HuH-7.5 (cell line): ENCODE measurements at places on chromosomes 1 and 21.

DNA sequence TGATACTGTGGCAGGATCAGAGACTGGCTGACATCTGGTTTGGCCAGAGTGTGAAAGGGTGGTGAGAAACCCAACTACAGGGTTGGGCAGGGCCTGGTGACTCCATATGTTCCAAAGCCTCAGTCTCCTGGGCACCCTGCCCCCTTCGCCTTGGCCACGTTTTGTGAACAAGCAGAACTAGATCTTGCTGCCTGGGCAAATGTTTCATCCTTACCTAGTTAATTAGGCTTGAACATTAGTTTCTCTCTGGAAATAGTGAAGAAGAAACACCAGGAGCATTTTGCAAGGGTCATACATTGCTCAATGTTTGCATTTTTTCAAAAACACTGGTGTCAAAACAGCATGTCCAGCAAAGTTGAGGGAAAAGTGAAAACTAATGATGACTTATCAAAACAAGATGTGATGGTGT, 60.5 kb downstream of the MAP3K7CL start:
- DNase-seq: no peak

DNA sequence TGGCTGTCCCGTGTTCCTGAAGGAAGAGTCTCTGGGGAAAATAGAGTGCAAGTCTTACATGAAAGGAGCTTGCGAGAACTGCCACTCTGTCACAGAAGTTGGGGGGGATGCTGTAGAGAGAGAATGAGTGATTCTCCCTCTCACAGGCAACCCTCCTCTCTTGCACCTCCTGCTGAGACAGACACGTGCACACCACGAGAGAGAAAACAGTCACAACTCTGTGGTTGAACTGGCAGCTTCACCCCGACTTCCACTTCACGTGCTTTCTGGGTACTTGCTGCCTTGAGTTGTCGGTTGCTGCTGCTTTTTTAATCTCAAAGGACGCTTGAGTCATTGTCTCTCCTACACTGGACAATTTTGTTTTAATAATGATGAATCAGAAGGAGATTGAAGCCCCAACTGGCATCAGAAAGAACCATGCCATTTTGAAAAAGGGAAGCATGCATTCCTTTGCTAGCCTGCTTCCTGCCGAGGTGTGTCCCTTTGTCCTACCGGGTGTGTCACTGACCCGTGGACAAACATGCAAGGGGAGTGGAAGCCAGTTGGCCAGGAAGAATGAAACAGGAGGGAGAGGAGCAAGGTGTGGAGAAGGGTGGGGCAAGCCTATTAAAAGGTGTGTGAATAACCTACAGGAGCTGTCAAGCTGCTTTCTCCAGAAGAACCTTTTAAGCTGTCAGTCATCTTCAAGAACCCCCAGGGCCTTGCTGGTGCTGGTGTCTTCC, 164.2 kb downstream of the CACNA1E start:
- no peak for DNase-seq

DNA sequence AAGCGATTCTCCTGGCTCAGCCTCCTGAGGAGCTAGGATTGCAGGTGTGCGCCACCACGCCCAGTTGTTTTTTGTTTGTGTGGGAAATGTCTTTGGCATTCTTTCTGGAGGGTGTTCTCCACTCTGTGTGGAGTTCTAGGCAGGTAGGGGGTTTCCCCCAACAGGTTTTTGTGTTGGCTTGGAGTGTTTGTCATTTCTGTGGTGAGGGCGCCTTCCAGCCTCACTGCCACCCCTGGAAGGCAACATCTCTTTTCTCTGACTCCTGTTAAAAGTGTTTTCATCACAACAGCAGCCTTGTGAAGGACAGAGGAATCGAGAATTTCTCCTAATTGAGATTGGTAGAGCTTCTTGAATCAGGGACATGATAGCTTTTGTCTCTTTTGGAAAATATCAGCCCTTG, 69.7 kb downstream of the PRKCZ start:
- DNase-seq: no peak

DNA sequence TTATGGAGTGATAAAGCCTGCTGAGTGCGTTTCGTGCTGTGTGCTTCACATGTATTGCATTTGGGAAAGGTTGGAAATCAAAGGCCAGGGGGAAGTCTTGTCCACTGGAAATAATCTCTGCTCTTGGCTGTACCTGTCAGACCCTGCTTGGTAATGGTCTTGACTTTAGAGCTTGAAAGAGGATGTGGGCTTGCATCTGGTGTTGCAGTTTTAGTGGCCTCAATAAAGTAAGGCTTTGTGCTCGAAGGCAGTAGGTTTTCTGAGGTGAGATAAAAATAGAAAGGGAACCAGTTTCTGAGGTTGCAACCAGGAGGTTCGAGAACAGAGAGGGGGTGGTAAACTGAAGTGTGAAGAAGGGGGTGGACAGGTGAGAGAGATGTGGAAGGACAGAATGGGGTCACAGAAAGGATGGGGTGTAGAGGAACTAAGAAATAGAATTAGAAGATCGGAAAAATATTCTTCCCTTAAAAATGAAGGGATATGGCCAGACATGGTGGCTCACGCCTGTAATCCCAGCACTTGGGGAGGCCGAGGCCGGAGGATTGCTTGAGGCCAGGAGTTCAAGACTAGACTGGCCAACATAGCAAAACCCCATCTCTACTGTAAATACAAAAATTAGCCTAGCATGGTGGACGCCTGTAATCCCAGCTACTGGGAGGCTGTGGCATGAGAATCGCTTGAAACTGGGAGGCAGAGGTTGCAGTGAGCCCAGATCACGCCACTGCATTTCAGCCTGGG, 1.5 kb downstream of the S100PBP start:
- DNase-seq: no peak

DNA sequence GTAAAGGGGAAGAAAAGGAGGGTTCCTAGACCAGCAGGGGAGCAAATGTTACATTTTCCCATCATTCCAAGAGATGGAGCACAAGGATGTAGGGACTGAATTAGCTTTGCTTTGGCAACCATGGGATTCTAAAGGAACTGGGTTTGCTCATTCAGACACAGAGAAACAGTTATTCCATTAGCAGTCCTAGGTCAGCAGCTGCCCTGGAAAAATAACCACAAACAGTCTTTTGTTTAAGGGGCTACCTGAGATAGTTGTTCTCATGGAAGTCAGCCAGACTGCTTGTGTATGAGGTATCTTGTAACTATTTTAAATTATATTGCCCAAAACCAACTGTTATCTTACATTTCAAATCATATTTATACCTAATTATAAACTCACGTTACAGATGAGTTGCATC, 58.4 kb upstream of the VCAM1 start:
- no peak for DNase-seq

- no peak for DNase-seq
Observed at GRCh38 chr1:185601189-185601588, 133.0 kb upstream of the HMCN1 start.

DNA sequence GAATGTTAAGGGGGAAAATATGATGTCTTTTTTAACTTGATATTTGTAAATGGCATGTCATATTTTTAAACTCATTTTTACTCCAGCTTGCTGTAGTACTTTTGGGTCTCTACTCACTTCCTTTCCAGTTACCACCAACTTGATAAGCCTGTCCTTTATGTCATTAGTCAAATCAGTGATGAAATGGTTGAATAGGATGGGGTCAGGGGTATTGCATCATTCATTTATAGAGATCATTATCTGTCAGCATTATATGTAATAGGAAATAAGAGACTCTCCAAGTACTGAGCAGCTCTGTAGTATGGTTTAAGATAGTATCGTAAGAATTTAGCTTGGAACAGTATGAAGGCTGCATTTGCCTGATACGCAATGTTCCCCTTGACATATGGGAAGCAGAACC, 227.3 kb downstream of the BRINP3 start:
- no peak for DNase-seq

- no peak for DNase-seq
Observed at GRCh38 chr21:33951276-33952178, 35.9 kb upstream of the ATP5PO start.

GRCh38 chr1:53545663-53546408, 86.6 kb downstream of the DMRTB1 start:
- no peak for DNase-seq

DNA sequence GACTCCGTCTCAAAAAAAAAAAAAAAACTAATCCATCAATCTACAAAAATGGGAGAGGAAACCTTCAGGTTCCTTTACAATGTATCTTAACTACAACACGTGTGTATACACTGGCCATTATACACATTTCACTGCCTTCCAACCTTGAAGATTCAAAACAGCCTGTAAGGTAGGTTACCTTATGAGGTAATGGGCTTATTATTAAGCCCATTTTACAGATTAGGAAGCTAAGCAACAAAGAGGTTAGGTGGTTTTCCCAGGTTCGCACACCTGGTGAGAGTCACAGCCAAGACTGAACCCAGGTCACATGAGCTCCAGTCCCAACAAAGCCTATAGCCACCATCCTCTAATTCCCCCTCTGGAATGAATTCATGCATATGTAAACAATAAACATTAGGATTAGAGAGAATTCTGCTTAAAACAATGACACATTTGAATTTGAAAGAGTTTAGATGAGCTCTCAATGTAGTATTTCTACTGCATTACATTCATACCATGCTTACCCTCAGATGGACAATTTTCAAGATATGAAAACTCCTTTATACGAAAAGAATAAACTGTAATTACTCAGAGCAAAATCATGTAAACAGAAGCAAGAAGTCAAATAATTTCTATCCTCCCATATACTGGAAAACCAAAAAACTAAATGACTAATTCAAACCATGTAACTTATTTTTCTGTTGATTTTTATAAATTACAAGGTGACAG, 54.8 kb downstream of the EIF4G3 start:
- DNase-seq: no peak

- no peak for DNase-seq
Observed at GRCh38 chr1:222946436-222946835, 131.6 kb downstream of the DISP1 start.

DNA sequence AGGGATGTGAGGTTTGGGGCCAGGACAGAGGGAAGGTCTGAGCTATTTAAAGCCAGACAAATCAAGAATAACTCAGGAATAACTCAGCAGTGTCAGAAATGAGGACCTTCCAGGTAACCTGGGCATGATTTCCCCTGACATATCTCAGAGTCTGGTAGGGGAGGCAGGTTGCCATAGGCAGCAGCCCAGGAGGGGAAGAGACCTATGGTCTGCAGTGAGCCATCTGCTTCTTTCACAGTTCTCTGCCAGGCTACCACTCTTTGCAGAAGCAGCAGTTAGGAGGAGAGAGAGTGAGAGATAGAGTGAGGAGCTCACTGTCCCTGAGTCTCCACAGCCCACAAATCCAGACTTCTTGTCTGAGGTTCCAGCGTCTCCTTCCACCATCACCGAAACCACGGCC, 6.3 kb upstream of the VSIG8 start:
- DNase-seq: no peak

- DNase-seq: no peak
Observed at GRCh38 chr1:95179205-95179986, 54.6 kb upstream of the RWDD3 start.

DNA sequence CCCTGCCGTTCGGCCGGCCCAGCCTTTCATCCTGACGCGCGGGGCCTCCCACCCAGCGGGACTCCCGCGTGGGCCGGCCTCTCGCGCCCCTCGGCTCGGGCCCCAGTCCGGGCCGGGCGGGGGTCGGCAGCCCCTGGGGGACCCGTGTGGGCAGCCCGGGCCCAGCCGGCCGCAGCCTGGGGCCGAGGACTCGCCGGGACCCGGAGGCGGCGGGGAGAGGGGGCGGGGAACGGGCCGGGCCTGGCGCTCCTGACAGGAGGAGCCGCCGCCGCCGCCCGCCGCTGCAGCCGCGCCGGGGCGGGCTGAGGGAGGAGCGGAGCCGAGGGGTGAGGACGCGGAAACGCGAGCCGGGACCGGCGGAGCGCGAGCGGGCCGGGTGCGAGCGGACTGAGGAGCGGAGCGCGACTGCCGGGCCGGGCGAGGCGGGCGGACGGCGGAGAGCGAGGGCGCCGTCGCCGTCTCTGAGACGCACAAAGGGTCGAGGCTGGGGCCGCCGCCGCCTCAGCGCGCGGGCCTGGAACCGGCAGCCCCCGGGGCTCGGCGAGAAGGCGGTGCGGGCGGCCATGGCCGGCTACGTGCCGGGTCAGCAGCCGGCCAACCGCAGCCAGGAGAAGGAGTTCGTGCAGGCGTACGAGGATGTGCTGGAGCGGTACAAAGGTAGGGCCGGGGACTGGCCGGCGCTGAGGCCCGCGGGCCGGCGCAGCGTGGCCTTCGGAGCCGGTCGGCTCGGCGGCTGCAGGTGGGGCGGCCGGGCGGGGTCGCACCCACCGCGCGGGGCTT, 79.1 kb downstream of the NDUFS5 start:
- DNase-seq: peak; percentile 65

DNA sequence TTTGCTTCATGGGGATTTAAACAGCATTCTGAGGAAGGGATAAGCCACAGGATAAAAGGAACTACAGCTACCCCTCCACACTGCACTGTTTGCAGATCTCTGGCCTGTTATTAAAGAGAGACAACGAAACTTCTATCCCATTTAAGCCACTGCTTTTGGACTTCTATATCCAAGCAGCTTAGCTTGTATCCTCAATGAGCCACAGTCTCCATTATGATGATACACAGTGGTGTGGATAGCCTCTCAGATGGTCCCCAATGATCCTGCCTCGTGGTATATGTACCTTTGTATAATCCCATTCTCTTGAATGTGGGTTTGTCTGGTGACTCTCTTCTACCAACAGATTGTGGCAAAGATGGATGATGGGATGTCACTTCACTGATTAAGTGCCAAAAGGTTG, 36.0 kb upstream of the MARK1 start:
- DNase-seq: no peak

DNA sequence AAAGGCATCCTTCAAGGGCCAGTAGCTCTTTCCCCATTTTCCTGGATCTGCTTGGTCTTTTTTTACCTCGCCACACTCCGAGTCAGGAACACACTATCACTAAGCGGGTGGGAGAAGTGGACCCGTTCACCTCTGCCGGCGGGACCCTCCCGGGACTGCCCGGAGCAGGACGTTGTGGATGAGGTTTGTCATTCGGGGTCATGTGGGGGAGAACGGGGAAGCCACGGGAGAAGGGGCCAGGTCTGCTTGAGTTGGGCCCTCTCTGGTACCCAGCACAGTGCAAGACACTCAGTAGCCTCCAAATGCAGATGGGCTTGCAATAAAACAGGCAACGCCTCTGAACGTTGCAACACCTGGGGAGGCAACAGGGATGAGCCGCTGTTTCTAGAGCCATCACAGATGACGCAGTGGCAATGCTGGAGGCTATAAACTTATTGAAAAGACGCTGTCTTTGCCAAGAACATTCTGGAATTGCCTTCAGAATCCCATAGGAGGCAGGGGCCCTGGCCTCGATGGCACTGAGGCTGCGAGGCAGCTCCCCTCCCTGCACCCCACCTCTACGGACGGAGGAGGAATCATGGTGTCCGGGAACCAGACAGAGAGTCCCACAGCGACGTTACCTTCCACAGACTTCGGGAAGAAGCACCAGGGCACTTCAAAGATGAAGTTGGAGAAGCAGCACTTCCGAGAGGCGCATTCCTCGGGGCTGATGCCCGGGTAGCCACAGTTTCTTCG, 3.8 kb downstream of the TFF2 start:
- DNase-seq: no peak

GRCh38 chr1:67666636-67667035, 18.4 kb upstream of the GADD45A start:
- no peak for DNase-seq

GRCh38 chr1:95263450-95263849, 29.4 kb downstream of the RWDD3 start:
- no peak for DNase-seq

- no peak for DNase-seq
Observed at GRCh38 chr1:13706046-13706445, 6.1 kb downstream of the PRDM2 start.
